Activated T-cell treated with anti-CD3 and anti-CD28 coated beads for 1 hour (primary cell): ENCODE measurements at places on chromosomes 7 and 10.

DNA sequence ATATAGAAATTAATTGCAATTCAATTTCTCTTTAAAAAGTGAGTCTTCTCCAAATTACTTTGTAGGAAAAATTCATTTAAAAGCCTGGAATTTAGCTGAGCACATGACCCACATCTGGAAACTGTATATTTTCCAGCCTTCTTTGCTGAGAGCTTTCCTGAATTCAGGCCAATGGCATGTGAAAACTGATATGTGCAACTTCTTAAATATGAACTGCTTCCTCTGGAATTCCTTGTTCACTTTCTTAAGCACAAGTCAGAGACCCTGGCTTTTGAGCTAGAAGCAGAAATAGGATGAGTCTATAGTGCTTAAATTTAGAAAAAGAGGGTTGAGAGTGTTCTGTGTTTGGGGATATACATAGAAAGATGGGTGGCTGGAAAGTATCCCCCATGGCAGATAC lies 365.1 kb upstream of the MTPN start:
- no peak for DNase-seq

DNA sequence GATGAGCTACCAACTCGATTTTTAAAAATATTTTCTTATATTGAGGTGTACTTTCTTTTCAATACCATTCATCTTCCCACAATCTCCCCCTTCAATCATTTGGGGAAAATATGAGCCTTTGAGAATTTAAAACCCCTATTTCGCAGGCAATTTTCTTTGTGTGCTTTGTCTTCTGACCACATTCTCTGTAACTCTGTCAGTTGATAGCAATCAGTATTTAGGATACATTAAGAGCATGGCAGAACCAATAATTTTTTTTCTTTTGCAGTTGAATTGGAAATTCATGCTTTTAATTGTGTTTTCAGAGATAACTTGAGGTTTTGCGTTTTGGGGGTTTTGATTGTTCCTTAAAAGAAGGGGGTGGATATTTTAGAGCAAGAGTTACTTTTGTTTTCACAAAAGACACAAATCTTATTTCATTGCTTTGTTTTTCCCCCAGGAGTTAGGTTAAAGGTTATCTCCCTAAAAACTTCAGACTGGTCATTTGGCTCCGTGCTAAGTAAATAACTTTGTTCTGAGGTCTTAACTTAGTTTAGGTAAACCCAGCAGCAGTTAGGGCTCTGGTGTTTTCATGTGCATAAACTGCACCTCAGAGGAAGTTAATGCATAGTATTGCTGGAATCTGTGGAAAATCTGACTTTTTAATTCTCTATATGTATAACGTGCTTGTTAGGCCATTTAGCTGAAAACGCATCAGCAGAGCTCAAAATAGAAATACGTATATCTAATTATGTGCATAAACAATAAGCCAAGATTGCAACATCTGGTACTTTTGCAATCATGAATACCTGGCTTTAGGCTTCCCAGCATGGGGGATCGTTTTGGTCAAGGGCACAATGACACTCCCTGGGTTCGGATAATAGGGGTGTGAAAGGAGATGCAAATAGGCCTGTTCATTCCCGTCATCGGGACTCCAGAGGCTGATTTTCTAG lies 676.4 kb upstream of the ANKRD30A start:
- DNase-seq = no peak

DNA sequence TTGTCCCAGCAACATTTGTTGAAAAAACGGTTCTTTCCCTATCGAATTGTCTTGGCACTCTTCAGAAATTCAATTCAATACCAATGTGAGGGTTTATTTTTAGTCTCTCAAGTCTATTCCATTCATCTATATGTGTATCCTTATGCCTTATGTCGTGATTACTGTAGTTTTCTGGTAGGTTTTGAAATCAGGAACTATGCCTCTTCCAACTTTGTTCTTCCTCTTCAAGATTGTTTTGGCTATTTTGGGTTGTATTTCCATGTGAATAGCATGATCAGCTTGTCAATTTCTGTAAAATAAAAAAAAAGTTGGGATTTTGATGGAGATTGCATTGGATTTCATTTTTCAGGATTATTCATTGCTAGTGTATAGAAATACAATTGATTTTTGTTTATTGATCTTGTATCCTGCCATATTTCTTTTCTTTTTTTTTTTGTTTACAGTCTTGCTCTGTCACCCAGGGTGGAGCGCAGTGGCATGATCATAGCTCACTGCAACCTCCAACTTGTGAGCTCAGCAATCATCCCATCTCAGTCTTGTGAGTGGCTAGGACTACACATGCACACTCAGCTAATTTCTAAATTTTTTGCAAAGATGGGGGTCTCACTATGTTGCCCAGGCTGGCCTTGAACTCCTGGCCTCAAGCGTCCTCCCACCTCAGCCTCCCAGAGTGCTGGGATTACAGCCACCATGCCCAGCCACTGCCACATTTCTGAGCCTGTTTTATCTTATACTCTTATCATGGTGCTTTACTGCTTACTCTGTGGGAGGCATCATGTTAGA lies 46.2 kb upstream of the MKLN1 start:
- no peak for DNase-seq

DNA sequence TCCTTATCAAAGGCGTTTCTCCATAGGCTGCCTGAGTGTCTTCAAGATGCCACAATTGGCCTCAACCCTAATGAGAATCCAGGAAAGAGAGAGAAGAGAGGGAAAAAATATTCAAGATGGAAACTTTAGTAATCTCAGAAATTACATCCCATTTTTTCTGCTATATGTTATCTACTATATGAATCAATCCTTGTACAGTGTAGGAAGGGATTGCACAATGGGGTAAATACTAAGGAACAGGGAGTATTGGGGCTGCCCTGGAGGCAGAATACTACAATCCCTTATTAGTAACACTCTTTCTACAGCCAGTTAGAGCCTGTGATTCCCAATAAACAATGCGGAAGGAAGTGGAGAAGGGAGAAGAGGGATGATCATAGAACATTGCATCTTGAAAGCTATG lies 27.9 kb downstream of the TFPI2 start:
- DNase-seq = no peak

DNA sequence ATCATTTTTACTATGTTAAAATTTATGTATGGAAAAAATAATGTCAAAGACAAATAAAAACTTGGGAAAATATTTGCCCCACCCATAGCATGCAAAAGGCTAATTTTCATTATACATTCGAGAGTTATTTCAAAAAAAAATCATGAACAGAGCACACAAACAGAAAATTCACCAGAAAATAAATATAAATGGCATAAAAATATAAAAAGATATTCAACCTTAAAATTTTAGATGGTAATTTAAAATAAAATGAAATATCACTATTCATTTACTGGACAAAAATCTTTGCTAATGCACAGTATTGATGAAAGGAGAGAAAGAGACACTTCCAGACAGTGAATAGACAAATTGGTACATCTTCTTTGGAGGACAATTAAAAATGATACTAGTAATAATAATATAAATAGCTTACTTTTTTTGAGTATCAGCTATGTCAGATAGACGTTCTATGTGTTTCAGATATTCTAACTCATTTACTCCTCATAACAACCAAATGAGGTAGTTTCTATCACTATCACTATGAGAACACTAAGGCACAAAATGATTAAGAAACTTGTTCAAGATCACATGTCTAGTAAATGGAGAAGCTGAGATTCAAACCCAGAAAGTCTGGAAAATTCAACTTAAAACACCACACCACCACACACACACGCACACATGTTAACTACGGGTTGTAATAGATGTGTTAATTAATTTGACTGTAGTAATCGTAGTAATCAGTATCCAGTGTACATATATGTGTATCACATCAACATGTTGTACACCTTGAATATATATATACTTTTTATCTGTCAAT lies 63.0 kb downstream of the CCDC71L start:
- no peak for DNase-seq

DNA sequence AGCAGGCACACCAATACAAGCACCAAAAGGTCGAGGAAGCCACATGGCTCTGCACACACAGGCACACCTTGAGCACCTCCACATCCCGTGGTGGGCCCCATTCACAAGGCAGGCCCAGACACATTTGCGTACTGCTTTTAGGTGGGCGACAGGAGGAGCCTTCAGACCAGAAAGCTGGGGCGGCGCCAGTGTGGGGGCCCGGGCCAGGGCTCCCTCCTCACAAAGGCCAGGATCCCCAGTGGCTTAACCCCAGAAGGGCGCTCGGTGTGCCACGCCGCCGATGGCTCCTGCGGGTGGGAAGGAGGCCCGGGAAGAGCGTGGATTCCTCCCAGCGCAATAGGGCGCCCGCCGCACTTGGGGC lies 2.8 kb upstream of the SMARCD3 start:
- no peak for DNase-seq

- DNase-seq = no peak
Measured at GRCh38 chr7:96992192-96993005, 13.0 kb upstream of the DLX6 start.

GRCh38 chr10:127919418-127920271 lies 12.7 kb downstream of the PTPRE start:
- no peak for DNase-seq

GRCh38 chr7:128108641-128109423 lies 77.6 kb upstream of the LRRC4 start:
- no peak for DNase-seq

DNA sequence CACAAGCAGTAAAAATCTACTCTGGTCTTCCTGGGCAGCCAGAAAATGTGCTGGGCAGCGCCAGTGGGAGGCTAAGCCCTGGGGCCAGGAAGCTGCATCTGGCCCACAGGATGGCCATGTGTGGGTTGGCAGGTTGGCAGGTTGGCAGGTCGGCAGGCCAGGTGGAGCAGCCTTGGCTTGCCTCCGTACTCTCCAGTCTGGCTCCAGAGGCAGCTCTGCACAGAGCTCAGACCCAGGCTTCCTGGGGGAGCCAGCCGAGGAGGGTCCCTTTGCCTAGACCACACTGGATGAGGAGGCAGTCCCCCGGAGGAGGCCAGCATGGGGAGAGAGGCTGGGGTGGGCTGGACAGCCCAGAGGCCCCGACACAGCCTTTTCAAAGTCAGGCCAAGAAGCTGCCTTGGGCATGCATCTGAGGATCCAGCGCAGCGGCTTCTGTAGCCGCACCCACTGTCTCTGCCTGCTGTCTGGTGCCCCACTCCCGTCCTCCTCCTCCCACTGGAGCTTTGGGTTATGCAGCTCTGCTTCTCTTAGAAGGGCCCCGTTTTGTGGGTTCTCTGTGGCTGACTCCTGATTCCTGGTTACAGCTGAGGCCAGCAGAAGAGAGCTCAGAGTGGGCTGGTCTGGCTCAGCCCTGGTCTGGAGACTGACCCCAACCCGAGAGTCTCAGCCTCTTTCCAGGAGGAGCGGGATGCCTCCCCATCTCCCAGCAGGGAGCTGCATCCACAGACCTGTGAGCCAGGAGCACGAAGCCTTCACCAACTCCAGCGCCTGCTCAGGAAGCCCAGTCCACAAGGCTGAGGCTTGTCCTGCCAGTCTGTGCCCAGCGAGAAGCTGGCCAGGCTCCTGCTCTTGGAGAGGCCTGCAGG lies 44.6 kb downstream of the CFAP46 start:
- DNase-seq = no peak

- no peak for DNase-seq
Measured at GRCh38 chr7:43701929-43702328, 27.4 kb downstream of the COA1 start.

- DNase-seq = no peak
Measured at GRCh38 chr10:70762441-70763175, 22.6 kb downstream of the TBATA start.

DNA sequence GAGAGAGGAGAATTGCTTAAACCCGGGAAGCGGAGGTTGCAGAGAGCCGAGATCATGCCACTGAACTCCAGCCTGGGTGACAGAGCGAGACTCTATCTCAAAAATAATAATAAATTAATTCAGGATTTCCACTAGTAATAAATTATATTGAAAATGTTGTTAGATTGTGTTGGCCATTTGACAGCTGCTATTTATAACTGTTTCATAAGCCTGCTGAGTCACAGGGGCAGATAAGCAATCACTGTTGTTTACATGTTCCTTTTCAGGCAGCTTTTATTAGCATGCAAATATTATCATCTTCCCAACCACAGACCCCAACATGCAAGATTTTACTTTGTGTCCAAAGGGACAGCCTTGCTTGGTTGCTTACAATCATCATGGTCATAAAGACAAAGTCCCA lies 49.5 kb upstream of the ZNF138 start:
- DNase-seq = no peak

GRCh38 chr10:132859084-132859855 lies 73.3 kb upstream of the NKX6-2 start:
- DNase-seq = no peak

DNA sequence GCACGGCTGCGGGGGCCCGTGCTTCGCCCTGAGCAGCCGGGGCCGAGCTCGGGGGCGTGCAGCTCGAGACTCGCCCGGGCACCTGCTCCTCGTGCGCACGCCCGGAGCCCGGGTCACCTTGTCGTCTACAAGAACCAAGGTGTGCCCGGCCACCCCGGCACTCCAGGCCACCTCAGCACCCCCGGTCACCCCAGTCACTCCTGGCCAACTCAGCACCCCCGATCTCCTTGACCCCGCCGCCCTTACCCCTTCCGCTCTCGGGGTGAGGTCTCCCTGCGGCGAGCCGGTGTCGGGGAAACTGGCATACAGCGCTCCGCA lies 268 bp upstream of the IGFBP3 start:
- no peak for DNase-seq

DNA sequence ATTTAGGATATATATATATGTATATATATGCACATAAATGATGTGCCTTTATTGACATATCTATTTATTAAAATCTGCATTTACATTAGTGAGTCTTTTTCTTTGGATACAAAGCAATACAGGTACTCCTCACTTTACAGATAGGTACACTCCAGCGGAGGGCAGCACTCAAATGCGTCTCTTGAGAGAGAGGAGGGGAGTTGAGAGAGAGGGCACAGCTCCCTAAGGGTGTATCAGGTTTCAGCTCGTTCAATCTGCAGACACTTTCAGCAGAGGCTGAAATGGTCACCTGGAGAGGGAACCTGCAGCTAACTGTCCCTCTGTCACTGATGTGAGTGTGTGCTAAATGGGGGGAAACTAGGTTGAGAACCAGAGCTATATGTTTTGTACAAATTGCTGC lies 21.5 kb downstream of the C10orf53 start:
- DNase-seq = no peak

DNA sequence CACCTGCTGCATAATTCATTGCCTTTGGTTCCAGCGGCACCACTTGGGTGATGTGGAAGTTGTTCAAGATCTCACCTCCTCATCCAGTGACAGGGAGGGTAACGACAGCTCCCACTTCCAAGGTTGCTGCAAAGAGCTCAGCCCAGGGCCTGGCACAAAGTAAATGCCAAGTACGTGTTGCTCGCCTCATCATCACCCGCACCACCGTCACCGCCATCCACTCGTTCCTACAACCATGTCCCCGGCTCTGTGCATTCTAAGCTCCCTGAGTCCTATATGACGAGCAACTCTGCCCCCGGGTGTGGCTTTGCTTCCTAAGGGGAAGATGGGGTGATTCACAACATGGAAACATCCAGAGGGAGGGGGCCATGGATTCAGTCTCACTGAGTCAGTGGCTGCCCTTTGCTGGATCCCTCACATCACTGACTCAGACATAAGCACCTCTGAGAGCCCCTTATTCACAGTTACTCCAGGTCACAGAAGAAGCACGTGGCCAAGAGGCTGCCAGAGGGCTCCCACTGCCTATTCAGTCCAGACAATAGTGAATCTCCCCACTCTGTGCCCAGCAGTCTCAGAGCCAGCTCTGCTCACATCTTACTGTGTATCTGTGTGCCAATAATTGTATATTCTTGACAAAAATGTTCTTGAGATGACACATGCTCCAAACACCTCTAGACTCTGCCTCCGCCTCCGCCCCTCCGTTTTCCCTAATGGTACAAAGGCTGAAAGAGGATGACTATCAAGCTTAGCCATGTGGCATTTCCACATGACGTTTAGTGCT lies 159.1 kb downstream of the GFRA1 start:
- DNase-seq = no peak
